ENCODE measurements at places on chromosomes 3 and 15.

- DNase-seq = no peak
Measured at GRCh38 chr3:88589138-88589537, 439.4 kb downstream of the C3orf38 start.

DNA sequence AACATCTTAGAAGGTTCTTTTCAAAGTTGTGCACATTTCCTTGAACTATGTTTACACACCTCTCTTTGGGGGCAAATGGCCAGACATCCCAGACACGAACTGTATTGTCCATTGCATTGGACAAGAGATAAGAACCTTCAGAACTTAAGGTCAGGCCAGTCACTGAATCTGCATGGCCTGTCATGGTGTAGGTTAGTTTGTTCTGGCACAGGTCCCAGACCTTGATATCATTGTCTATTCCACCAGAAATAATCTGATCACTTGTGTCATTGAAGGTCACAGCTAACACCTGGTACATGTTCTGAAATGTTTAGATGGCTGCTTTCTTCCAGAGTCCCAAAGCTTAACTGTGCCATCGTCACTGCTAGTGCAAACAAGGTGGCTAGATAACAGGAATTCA, 55.7 kb downstream of the KCNAB1 start:
- DNase-seq = no peak

- DNase-seq = no peak
Measured at GRCh38 chr15:29542994-29543393, 273.4 kb upstream of the NSMCE3 start.

GRCh38 chr3:7630351-7630911, 769.5 kb downstream of the GRM7 start:
- no peak for DNase-seq

GRCh38 chr3:14295801-14296200, 106.6 kb upstream of the SLC6A6 start:
- no peak for DNase-seq

DNA sequence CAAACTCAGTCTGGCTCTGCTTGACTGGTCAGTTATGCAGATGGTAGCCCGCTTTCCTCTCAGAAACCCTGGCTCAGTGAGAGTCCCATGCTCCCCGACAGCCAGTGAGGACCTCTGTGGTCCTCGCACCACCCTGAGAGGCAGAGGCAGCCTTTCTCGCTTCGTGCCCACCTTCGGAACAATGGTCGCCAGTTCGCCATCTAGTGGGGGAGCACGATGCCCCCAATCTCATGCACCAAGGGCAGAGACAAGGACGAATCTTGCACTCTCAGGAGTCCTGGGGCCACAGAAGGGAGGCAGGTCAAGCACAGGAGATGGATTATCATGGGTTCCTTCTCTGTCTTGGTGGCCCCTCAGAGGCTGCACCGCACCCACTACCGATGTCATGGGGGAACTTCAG, 75.2 kb downstream of the RHCG start:
- DNase-seq = no peak

- DNase-seq = no peak
Measured at GRCh38 chr15:42201801-42202200, 6.3 kb downstream of the VPS39 start.

GRCh38 chr3:149319750-149320149, 13.7 kb downstream of the TM4SF18 start:
- DNase-seq = no peak
